ENCODE measurements at places on chromosomes 4 and X.

DNA sequence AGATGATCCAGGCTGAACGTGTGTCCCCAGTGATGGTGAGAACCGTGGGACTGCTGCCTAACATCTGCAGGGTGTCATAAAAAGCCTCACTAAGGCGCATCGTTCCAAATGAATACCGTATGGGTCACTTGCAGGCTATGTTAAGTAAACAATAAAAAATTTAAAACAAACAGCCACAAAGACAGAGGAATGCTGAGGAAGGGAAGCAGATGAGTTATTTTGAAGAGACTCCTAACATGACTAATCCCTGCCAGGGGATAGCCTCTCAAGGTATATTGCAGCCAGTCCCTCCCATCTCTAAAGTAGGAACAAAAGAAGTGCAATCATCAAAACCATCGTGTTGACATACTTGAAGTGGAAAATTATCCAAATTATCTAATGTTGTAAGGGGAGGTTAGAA, 83.8 kb downstream of the UNC5C start:
- DNase-seq: no peak

GRCh38 chr4:174714393-174715211, 114.4 kb downstream of the GLRA3 start:
- DNase-seq: no peak

GRCh38 chrX:13304052-13304451, 15.8 kb downstream of the ATXN3L start:
- DNase-seq: no peak

DNA sequence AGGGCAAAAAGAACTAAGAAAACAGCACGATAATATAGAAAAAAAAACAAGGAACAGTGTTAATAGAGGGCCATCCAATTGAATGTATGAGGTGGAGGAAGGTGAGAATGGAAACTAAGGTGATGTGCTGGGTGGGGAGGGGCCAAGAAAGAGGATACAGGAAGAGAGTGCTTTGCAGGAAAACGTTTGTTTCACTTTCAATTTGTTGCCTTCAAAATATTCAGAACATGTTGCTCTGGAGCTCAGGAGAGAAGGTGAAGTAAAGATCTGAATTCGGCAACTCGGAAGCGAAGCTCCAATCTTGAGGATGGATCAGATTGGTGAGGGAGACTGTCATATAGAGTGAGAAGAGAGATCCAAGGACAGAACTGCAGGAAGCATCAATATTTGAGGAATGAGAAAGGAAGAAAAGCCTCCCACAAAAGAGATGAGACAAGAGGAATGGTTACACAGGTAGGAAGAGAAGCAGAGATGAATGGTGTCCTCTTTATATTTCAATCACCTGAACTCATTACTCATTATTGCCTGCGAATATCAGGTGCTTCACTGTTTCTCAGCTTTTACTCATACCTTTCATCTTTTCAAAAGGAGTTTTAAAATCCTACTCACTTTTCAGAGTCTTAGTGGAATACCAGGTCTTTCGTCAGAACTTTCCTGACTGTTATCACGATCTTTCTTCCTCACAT, 14.7 kb upstream of the SEC24D start:
- DNase-seq: no peak

DNA sequence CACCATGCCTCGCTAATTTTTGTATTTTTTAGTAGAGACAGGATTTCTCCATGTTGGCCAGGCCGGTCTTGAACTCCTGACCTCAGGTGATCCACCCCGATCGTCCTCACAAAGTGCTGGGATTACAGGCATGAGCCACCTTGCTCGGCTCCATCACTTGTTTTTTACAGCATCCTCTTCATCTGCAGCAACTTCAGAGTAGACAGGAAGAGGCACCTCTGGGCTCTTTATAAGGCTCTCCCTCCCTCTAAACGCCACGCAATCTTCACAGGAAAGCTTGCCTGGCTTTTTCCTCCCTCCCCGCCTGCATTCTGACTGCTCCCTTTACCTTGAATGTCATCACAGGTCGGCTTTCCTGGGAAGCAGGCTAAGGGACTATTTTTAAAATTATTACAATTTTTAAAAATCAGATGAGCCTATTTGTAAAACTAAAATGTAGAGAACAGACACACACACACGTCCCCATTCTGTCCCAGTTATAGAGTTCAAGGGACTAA, 111.5 kb upstream of the LDB2 start:
- no peak for DNase-seq

DNA sequence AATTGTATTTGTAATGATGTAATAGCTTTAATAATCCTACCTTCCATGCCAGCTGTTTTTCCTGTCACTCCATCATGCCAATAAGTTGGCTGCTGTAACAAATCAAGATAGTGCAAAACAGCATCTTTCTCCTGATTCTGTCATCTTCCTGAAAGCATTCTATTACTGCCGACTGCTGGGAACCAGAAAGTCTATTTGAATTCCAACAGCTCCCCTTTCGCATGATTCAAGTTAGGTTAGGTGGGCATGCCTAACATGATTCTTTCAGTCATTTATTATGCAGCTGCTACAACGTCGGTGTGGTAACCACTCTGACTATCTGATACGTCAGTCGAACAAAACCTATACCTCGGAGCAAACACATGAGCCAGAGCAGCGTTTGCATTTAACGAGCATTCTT, 127.9 kb upstream of the DMD start:
- no peak for DNase-seq

- DNase-seq: no peak
Measured at GRCh38 chrX:39626749-39627148, 471.0 kb downstream of the BCOR start.

- no peak for DNase-seq
Measured at GRCh38 chrX:154013614-154014360, 5.9 kb downstream of the IRAK1 start.

Measured in AG04449 (cell line).